ENCODE measurements at places on chromosomes 6 and 20. TPM values are rescaled to one million over a fixed set of nuclear protein-coding genes. Genes with fewer than 3 reads are reported as not detected.

Gene C20orf144
- not detected for total RNA-seq

Gene STAU1
- 48.7 TPM for total RNA-seq

GRCh38 chr20:1757072-1757471, 99.5 kb upstream of the SIRPG start:
- DNase-seq: no peak

DNA sequence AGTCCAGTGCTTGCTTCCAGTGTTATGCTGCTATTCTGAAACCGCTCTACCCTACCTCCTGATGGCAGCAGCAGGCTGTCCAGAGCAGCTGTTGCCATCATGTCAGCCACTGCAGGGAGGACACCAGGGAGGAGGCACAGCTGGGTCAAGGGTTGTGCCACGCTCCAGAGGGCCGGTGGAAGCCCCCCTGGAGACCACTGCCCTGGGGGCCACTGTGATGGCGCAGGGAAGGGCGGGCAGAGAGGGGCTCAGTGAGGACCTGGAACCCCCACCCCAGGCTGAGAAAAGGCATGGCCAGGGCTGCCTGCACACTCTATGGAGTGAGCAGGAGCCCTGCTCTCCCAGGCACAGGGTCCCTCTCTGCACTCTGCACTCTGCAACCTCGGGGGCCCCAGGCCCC, 271.3 kb upstream of the BTBD3 start:
- DNase-seq: no peak

DNA sequence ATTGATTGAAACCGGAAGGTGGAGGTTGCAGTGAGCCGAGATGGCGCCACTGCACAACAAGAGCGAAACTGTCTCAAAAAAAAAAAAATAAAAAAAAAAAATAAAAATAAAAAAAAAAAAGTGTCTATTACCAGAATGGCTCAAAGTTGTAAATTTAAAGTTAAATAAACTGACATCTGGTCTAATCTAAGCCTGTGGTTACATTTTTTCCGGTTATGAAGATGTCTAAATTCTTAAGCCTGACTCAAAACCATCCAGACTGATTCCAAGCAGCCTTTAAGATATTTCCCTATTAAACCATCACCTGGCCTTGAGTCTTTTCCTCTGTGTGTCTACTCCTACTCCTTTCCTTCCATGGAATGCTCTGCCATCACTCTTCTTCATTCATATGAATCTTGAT, 371.7 kb upstream of the RUNX2 start:
- DNase-seq: no peak

GRCh38 chr6:119541132-119541905, 191.8 kb upstream of the MAN1A1 start:
- DNase-seq: no peak

- DNase-seq: no peak
These were observed 6.1 kb downstream of the JAG1 start for GRCh38 chr20:10667560-10668167.

GRCh38 chr6:143953922-143954321, 54.1 kb downstream of the PLAGL1 start:
- DNase-seq: no peak

DNA sequence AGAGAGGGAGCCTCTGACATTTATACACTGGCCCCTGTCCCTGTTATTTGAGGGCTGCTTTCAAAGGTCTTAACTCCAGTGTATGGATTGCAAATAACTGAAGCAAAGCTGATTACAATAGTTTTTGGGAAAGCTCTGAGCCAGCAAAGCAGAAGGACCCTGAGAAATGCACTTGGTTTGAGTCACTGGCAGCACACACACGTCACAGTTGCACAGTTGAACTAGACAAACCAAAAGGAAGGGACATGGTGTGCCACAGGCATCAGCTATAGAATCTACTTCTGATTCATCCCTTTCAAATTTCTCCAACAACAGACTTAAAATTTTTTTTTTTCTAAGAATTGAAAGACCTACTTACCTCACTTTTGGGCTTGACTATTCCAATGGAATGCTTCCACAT, 56.4 kb downstream of the SNRNP48 start:
- DNase-seq: no peak

Gene DEFB116
- total RNA-seq: not detected

Gene SLC22A16
- not detected for total RNA-seq

Gene WFDC2
- 6.9 TPM for total RNA-seq

DNA sequence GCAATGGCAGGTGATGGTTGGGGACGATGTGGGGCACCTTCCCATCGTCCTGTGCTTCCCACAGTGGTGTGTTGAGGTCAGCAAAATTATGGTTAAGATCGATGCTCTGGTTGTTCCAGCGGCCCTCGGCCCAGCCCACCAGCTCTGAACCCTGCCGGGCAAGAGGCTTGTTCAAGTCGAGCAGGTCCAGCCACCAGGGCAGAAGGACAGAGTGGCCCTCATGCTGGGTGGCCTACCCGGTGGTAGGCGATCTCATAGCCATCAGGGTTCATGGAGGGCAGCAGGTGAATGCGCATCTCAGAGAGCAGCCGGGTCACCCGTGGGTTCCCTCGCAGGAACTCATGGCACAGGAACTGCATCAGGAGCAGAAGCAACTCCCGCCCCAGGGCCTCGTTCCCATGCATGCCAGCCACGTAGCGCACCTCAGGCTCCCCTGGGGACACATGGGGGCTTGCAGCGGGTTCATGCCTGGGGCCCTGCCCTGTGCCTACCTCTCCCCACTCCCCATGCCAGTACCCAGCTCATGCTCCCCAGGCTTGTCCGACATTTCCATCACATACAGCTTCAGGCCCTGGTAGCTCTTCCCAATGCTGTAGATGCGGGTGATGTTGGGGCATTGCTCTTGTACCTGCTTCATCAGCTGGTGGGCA, 4.3 kb downstream of the CPXM1 start:
- no peak for DNase-seq

DNA sequence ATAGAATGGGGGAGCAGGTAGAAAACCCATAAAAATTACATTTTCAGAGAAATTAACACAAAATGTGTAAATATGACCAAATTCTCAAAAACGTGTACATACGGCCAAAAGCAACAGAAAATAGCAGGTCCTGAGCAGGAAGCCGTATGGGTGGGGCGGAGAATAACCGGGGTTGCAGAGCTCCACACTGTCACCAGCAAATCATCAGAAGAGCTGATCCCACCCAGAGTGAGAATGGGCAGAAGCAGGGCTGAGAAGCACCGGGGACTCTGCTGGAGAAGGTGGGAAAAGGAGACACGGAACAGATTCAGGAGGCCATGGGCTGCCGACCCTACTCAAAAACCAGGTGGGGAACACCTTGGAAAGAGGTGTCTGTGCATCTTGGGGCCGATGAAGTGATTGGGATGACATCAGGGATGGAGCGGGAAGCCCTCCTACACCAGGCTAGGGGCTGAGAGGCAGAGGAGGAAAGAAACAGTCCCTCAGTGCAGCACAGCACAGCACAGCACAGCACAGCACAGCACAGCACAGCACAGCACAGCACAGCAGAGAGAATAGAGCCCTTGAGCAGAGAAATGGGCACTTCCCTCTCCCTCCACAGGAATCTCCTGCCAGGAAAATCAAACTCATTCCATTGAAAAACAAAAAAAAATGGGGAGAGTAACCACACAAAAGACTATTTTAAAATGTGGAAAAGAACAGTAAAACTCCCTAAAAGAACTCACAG, 22.3 kb downstream of the STX7 start:
- DNase-seq: peak; percentile 43

- no peak for DNase-seq
These were observed 280.7 kb upstream of the CITED2 start for GRCh38 chr6:139654888-139655782.

Gene LCA5
- 2.2 TPM for total RNA-seq

- DNase-seq: no peak
These were observed 13.5 kb upstream of the MAFB start for GRCh38 chr20:40702504-40702903.

- no peak for DNase-seq
These were observed 27.4 kb upstream of the SIM1 start for GRCh38 chr6:100491952-100492670.

Gene BMP7
- total RNA-seq: 23.9 TPM

- DNase-seq: no peak
These were observed 1.9 kb upstream of the NKAIN4 start for GRCh38 chr20:63255931-63256704.

- no peak for DNase-seq
These were observed 239.5 kb downstream of the TFAP2A start for GRCh38 chr6:10175362-10175761.

Gene ASIP
- total RNA-seq: 1.5 TPM

Measured in left cardiac atrium (tissue), 4 donors.